ENCODE measurements at places on chromosomes 5 and 9.

GRCh38 chr5:95177456-95177855 lies 107.4 kb downstream of the MCTP1 start:
- DNase-seq, result no peak

DNA sequence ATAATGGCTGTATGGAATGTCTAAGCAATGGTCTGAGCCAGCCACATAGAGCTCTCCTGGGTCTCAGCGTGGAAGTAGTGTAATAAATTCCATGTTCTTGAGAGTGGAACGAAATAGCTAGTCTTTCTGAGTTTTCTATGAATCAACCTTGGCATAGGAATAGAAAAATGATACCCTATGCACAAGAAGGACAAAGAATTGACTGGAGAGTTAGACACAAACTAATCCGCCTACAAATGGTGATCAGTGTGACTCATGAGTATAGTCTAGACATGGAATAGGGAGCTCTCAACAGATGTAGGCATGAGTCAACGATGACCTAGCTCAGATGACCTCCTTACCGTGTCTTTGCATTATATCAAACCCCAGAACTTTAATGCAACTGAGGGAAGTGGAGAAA lies 256.8 kb upstream of the GRIN3A start:
- no peak for DNase-seq

GRCh38 chr9:88773627-88774244 lies 217.5 kb upstream of the S1PR3 start:
- DNase-seq, result no peak

DNA sequence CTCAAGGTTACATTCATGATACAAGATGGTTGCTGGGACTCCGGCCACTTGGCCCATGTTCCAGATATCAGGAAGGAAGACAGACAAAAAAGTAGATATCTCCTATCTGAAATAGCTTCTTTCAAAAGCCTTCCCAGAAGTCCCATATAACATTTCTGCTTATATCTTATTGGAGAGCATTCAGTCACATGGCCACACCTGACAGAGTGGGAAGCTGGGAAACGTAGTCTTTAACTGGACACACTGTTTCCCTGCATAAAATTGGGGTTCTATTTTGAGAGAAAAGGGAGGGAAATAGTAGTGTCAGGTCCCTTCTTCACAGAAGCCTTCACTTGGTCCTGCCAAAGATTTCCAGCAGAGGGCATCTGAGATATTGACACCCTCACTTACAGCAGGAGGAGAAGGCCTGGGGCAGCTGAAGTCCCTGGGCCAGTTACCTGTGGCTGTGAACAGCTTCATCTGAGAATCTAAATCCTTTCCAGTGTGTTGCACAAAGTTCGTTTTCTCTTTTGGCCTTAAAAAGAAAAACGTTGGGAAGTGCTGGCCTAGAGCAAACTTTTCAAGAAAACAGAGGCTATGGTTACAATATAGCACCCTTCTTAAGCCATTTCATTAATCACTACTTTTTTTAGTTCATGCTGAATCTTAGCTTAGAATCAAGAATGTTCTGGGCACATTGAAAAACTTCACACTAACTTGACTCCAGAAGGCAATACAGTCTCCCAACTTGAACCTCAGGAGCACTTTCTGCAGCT lies 33.5 kb downstream of the SPEF2 start:
- peak; percentile 46 for DNase-seq

- no peak for DNase-seq
These were observed 16.4 kb downstream of the RAD23B start for GRCh38 chr9:107299437-107299836.

DNA sequence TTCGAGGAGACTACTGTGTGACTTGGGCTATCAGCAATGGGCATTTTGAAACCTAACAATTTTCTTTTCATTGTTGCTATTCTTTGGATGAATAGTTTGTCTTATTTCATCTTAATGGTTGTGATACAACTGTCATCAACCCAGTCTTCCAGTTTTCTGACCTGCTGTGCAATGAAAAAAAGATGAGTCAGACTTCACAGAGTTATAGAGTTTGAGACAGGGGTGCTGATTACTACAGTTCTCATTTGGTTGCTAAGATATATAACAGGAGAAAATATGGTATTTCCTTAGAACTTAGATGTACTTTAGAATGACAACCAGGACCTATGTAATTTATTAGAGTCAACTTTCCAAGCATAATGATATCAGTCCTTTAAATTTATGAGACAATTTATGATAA lies 564.4 kb upstream of the NUDT12 start:
- DNase-seq, result no peak

DNA sequence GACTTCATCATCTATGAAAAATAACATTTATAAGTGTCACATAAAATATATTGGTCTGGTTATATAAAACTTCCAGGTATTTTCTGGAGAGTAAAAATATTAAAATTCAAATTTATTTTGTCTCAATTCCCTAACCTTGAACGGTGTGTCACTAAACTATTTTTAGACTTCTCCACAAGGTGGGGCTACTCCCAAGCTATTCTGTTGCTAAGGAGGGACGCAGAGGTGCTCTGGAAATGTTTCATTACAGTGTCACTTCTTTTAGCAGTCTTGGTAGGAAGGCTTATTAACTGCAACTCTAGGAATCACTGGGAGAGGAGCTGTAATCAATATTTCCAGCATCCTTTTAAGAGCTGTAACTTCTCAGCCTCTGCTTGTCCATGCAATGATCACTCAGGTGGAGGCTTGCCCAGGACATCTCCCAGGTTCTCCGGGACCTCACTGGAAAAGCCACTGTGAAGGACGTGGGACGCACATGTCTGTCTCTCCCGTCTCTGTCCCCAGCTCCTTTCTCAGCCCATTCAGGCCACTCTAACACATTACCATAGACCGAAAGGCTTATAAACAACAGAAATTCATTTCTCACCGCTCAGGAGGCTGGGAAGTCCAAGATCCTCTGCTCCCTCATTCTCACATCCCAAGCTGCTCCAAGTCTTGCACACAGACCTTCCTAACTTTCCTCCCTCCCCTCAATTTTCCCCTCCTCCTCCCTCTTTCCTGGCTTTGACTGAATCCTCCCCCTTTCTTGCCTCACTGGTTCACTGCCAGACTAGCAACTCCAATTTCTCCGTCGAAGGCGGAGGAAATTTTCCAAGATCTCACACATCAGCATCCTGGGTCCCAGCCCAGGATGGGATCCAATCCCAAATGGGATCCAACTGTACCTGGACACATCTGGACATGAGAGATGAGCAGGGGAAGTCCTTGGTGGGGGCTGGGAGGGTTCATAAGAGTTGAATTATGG lies 32.7 kb upstream of the DNAH5 start:
- DNase-seq, result no peak

DNA sequence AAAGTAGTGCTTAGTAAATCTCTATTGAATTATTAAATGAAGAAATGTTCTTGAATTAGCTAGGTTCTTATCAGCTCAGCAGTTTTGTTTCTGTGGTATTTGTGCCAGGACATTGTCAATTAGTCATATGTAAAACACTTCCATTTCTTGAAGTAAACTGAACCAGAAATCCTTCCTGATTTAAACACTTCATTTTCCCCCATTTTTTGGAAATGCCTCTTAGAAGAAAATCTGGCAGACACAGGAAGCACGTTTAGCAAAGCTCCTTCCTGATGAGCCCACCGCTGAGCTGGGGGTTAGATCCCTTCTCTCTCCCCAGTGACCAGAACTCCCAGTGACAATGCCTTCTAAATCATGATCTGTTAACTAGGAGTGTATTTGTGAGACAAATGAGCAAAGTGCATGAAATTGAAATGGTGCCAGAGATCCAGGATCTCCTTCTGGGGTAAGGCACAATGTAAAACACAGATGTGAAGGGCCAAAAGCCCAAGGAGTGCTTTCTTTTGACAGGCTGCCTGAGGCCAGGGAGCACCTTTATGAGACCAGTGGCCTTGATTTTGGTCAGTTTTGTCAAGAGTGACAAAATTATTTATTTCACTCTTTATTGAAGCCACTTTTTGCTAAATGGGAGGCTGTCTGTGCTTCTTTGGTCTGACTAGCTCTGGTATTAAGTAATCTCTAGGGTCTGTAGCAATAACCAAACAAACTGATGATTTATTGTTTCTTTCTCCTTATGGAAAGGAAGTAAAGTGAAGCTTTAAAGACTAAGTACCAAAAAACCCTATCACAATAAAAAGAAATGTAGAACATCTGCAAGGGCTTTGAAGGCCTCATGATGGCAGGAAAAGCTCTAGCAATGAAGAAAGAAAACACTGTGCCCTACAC lies 25.5 kb upstream of the RUSC2 start:
- no peak for DNase-seq

DNA sequence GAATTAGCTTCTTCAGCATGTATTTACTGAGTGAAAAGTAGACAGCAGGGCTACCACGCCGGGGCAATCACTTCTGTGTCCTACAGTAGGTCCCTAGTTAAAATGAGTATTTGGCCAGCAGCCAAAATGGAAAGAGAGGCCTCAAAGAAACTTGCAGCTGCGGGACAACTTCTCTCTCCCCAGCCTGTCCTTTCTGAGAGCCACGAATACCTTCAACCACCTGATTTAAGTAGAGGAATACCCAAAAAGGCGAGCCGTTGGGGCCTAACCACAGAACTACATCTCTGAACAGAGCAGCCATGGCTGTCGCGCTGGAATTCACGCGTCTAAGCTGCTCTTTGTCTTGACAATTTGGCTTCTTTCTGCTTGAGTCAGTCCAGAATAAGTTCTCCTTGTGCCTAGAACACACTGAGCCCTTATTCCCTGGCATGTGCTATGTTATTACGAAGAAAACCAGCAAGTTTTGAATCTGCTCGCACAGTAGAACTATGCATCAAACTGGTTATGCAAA lies 43.8 kb upstream of the GOLPH3 start:
- no peak for DNase-seq

GRCh38 chr5:159210210-159210661 lies 883 bp upstream of the RNF145 start:
- DNase-seq, result no peak

- no peak for DNase-seq
These were observed 97.2 kb downstream of the AOPEP start for GRCh38 chr9:94823710-94824109.

Data from stimulated activated CD4-positive, alpha-beta T cell treated with anti-CD3 and anti-CD28 coated beads, Interleukin-2, amount 100 ng/mL, for 48 hours (primary cell).